ENCODE measurements at places on chromosomes 7 and 10. TPM values are rescaled to one million over a fixed set of nuclear protein-coding genes. Genes with fewer than 3 reads are reported as not detected.

The HTR7 gene
- 0.37 TPM for total RNA-seq

The ELN gene
- total RNA-seq: 1.5 TPM

The C7orf57 gene
- not detected for total RNA-seq

The TMEM176B gene
- not detected for total RNA-seq

The TSPAN12 gene
- 0.37 TPM for total RNA-seq

The CYTH3 gene
- 38.2 TPM for total RNA-seq

The TCAF2 gene
- total RNA-seq: 5.9 TPM

The GRK5 gene
- 12.5 TPM for total RNA-seq

The SCART1 gene
- total RNA-seq: 1.6 TPM

The NUTM2E gene
- not detected for total RNA-seq
